ENCODE measurements at places on chromosomes 3 and 15.
A peak's percentile ranks its signal among the peaks of the same experiment; 100 is the strongest.

GRCh38 chr3:136929977-136930670, 27.7 kb upstream of the IL20RB start:
- no peak for DNase-seq

- DNase-seq: no peak
Observed at GRCh38 chr3:71958533-71958932, 173.6 kb upstream of the PROK2 start.

- DNase-seq: no peak
Observed at GRCh38 chr3:13132731-13133410, 59.6 kb upstream of the IQSEC1 start.

- DNase-seq: no peak
Observed at GRCh38 chr3:30750967-30751366, 143.5 kb downstream of the GADL1 start.

DNA sequence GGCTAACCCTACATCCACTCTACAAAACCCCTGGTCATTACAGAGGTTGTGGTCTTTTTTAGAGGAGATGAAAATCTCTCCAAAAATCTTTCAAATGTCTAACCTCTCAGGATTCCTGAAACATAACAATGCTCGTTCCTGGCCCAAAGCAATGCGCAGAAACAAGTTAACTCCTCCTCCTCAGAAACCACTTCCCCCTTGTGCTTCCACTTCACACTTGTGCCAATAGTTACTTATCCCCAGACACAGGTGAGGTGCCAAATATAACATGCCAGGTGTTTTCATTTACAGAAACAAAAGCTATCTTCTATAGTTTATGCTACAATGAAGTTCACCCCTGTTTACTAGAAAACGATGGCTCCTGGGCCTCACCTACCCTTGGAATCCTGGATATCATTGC, 6.2 kb downstream of the NDUFAF1 start:
- DNase-seq: no peak

- DNase-seq: no peak
Observed at GRCh38 chr3:55202326-55202725, 274.5 kb upstream of the LRTM1 start.

GRCh38 chr3:145055375-145056076, 1083.9 kb downstream of the DIPK2A start:
- no peak for DNase-seq

DNA sequence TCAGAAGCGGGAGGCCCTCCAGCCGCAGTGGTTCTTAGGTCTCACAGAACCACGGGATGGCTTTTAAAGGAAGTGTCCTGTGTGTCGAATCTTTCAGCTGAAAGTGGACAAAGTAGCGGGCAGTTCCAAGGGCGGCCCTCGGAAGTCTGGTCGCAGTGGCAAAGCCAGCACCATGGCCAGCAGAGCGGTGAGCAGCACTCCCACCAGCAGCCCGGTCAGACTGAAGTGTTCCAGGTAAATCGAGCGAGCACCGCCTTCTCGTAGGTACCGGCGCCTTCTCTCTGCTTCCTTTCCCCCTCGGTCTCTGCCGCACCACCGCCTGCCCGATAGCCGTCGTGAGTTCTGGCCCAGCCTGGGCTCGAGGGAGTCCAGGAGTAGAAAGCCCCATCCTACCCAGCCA, 103.6 kb upstream of the ABHD17C start:
- no peak for DNase-seq

- DNase-seq: no peak
Observed at GRCh38 chr3:121956363-121956762, 62.2 kb downstream of the SLC15A2 start.

- DNase-seq: no peak
Observed at GRCh38 chr3:8020047-8020841, 481.4 kb upstream of the LMCD1 start.

- DNase-seq: no peak
Observed at GRCh38 chr15:76196269-76197231, 114.7 kb downstream of the ETFA start.

- DNase-seq: peak; percentile 100
Observed at GRCh38 chr3:101676765-101677435, at the start of gene ZBTB11. ZBTB11 (minus strand) TSS chr3:101677132; CDS start chr3:101676914, 218 bp downstream.

GRCh38 chr15:29480949-29481348, 211.3 kb upstream of the NSMCE3 start:
- no peak for DNase-seq

DNA sequence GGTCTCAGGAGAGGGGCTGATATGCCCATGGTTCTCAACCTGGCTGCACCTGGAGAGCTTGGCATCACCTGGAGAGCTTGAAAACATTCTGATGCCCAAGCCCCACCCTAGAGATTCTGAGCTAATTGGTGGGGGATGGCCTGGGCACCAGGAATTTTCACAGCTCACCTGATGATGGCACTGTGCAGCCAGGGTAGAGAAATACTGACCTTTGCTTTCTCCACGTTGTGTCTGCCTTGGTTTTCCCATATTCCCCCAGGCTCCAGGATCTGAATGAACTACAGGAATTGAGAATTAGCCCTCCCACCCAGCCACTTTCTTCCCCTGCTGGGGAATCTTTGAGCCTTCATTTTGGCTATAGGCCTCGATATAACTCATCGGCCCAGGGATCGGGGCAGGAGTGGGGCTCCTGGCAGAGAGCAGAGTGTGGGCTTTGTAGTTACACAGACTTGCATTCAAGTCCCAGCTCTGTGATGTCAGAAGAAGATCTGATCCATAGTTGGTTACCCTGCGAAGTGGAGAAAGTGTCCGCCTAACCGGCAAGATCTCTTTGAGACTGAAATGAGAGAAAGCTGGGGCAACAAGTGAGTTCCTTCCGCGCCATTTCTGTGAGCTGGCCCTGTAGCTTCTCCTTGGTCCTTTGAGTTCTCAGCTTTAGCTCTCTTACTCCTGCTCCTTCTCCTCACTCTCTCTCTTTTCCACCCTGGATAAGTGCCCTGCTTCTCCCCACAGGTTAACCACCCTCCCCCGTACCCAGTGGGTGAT, 33.1 kb upstream of the UBE2Q2 start:
- DNase-seq: no peak

DNA sequence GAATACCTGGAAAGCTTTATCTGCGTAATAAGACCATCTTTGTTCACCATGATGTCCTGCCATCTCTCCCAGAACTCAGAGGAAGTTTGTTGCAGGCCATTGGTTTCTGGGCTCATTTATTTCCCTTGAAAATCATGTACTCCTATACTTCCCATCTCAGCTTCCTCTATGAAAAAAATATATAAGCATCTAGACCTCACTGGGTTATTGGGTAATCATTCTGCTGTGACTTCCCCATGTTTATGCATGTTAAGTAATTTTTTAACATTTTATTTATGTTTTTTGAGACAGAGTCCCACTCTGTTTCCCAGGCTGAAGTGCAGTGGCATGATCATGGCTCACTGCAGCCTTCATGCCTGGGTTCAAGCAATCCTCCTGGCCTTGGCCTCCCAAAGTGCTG, 184.5 kb downstream of the ZPLD1 start:
- DNase-seq: no peak

DNA sequence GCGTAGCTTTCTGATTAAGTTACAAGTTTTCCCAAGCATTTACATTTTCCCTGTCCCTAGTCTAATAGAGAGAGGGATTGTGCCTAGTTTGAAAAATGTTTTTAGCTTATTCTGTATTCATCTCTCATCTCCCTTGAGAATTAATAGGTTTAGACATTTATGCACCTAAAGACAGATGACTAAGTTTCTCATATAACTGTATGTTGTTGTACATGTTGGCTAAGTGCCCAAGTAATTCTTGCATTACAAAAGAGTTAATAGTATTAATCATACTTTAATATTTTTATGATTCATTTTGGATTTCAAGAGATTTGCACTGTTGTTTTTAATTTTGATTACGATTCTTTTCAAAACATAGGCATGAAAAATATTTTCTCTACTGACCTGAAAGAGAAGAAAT, 109.0 kb upstream of the TBL1XR1 start:
- no peak for DNase-seq

DNA sequence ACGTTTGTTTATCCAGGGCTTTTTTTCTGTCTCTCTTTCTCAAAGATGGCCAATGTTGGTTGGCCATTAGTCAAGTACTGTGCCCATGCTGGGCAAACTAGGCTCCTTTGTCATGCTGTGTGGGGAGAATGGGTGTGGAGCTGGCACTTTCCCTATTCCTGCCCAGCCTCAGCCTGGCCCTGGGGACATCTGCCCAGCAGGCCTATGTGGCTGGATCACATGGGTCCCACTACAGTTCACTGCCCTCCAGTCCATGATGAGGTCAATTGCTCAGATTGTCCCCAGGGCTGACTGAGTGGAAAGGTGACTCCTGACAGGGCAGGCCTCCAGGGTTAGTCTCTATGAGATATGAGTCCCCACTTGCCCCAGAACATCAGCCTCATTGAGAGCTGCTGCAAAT, 54.4 kb upstream of the HERC1 start:
- DNase-seq: no peak

GRCh38 chr15:101126618-101127505, 125.0 kb downstream of the CHSY1 start:
- no peak for DNase-seq

DNA sequence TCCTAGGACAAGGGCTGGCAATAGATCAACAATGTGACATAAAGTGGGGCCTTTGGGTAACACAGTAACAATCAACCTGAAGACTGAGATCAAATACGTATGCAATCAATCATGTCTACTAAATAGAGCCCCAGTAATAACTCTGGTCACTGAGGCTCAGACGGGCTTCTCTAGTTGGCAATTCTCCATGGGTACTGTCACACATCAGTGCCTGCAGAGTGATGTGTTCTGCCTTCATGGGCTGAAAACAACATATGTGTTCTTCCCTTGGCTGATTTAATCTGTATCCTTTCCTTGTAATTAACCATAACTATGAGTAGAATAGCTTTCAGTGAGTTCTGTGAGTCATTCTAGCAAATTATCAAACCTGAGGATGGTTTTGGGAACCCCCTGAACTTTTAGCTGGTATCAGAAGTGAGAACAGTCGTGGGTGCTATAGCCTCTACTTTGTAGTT, 113.6 kb downstream of the TMCO5A start:
- no peak for DNase-seq

DNA sequence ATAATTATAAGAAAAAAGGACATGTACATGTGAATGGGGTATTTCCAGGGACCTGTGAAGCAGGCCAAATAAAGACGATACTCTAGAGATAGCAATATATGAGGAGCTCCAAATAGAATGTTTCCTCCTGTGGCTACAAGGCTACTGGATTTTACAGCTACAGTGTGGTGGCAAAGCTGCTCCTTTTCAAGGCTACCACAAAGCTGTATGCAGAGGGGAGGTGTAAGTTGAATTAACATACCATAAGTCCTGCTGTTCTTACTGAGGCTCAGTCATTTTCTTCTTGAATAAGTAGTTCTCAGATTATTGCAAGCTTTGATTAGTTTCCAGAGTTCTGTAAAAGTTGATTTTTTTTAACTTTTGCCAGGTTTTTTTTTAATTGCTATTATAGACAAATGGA, 1184.6 kb upstream of the EPHA6 start:
- DNase-seq: no peak

GRCh38 chr15:51751697-51752683, 593 bp downstream of the TMOD2 start:
- no peak for DNase-seq

DNA sequence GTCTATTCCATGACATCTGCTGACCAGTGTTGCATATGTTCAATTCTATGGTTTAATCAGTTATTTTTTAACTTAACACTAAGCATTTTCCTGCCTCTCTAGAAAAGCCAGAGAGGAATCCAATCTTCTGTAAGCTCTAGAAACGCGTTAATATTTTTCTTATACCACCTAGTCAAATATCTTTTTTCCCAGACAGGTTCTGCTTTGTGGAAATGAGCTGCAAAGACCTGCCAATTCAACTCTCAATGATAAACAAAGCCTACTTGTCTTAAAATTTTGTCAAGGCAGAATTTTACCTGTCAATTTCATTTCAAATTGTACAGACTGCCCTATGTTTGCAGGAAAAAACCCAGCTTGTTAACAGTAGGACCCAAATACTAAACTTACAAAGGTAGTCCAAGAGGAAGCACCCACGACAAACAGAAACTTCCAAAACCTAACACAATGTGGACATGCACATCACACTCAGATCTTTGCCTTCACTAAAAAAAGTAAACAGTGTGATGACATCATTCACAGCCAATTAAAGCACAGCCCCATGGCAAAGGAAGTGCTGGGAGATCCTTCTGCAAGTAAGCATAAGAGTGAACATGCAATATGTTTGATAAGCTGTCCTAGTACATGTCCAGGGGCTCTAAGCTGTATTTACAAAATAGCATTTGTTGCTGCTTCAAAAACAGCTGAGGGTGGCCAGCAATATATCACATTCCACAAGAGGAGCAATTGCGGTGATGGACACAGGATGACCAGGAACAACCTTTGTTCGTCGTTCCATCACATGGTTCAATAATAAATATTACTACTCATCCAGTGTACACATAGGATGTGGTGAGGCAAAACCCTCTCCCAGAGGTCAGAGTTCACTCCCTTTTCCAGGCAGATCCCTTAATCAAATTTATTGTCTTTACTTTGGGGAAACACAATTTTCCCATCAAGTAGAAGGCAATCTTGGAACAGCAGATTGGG, 139.4 kb upstream of the TSC22D2 start:
- no peak for DNase-seq

- no peak for DNase-seq
Observed at GRCh38 chr3:21533002-21533401, 218.0 kb downstream of the ZNF385D start.

GRCh38 chr3:147756476-147756875, 347.3 kb downstream of the ZIC1 start:
- no peak for DNase-seq

- DNase-seq: no peak
Observed at GRCh38 chr3:12752809-12753208, 6.2 kb downstream of the TMEM40 start.

GRCh38 chr3:75059120-75059519, 444.7 kb upstream of the CNTN3 start:
- no peak for DNase-seq

DNA sequence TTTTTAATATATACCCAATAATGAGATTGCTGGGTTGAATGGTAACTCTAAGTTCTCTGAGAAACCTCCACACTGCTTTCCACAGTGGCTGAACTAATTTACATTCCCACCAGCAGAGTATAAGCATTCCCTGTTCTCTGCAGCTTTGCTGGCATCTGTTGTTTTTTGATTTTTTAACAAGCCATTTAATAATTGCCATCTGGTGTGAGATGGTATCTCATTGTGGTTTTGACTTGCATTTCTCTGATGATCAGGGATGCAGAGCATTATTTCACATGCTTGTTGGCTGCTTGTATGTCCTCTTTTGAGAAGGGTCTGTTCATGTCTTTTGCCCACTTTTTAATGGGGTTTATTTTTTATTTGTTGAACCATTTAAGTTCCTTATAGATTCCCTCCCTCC, 75.0 kb upstream of the EPHB3 start:
- DNase-seq: no peak

DNA sequence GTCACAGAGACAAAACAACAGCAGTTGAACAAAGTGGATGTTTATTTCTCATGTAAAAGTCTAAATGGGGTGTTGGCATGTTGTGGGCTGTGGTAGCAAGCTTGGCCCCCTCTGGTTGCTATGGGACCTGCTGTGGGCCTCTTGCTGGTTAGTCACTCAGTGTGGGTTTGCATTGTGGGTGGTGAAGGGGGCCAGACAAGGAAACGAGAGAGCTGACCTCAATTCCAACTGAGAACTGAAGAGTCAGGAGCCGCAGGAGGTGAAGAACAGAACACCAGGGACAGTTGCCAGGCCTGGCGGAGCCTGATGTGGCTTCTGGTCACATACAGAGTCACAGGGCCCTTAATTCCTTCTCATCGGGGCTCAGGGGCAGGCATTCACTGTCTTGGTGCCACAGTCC, 1.9 kb upstream of the ADPGK start:
- DNase-seq: no peak

- DNase-seq: no peak
Observed at GRCh38 chr3:169630852-169631251, 32.7 kb downstream of the MECOM start.
